GM23338 (cell line): ENCODE measurements at places on chromosomes 3 and 15.

DNA sequence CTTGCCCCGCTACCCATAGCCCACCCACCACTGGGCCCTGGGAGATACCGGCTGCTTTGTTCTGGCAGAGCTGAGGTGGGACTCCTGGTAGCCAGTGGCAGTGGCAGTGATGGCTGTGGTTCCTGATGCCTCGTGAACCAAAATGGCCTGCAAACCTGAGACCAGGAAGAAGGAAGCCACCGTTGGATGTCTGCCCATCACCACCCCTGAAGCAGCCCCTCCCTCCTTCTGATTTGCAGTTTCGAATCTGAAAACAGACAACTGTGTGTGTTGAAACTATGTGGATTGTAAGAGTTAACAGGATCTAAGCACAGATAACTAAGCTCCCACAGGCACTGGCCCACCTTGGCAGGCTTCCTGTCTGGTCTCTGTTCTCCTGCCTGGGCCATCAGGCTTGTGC lies 66.6 kb downstream of the NUP210 start:
- no peak for DNase-seq

- peak; percentile 75 for DNase-seq
Observed at GRCh38 chr3:123584284-123584987, 417 bp downstream of the HACD2 start.

DNA sequence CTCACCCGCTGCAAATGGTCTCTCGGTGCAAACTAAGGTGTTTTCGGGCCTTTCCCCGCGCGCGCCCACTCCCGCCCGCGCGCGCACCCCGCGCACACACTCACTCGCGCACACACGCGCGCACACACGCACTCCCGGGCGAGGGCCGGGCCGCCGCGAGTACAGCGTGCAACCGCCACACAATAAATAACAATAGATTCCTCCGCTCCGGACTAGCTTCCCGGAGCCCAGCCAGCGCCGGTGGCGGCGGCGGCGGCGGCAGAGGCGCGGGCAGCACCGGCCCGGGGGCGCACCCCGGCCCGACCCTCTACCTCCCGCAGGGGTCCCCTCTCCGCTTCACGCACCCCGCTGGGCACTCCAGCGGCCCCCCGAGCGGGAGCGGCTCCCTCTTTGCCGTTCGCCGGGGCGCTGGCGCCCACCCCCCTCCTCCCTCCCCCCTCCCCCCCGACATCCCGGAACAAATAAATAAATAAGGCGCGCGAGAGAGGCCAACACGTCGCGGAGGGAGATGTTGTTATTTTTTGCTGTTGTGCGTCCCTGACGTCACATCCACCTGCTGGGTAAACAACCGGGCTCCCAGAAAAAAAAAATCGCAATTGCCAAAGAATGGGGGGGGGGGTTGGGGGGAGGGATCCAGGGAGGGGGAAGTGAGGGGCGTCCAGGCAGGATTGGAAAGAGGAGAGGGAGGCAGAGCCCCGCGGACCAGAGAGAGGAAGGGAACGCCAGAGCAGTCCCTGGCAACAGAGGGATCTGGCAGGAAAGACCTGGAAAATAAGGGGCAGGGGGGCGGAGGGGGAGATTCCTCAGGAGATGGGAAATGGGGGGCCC lies at the start of gene FOXP1:
TSS of gene FOXP1 (minus strand) at position 163 of the 828 bp plus-strand sequence. CDS start 385,347 bp downstream, outside the sequence.
- peak; percentile 90 for DNase-seq

DNA sequence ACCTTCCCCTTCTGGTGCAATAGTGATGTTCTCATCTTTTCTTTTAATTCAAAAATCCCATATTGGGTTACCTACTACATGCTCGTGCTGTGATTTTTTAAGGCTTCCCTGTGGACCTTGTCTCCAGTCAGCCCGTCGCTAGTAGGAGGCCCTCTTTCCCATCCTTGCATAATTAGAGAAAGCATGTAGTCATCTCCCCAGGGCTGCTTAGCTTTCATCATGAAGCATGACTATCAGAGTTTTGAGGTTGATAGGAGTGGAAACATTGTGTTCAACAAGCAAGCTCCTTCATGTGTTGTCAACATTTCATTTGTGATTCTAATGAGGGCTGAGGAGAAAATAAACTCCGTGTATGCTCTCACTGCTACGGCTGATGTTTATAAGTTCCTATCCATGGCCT lies 8.7 kb upstream of the LRTM1 start:
- no peak for DNase-seq

DNA sequence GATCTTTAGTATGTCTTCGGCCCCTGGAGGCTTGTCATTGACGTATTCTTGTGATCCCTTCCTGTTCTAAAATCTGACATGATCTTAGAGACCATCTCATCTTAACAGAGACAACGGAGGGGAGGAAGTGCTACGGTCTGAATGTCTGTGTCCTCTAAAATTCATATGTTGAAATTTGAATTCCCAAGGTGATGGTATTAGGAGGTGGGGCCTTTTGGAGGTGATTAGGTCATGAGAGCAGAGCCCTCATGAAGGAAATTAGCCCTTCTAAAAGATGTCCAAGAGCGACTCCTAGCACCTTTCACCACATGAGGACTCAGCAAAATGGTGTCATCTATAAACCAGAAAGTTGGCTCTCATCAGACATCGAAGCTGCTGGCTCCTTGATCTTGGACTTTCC lies 233.2 kb upstream of the CMC1 start:
- DNase-seq = no peak

- DNase-seq = no peak
Observed at GRCh38 chr3:167864552-167864874, 129.0 kb downstream of the SERPINI1 start.

GRCh38 chr3:184259878-184260723 lies 1.3 kb downstream of the CAMK2N2 start:
- peak; percentile 69 for DNase-seq

DNA sequence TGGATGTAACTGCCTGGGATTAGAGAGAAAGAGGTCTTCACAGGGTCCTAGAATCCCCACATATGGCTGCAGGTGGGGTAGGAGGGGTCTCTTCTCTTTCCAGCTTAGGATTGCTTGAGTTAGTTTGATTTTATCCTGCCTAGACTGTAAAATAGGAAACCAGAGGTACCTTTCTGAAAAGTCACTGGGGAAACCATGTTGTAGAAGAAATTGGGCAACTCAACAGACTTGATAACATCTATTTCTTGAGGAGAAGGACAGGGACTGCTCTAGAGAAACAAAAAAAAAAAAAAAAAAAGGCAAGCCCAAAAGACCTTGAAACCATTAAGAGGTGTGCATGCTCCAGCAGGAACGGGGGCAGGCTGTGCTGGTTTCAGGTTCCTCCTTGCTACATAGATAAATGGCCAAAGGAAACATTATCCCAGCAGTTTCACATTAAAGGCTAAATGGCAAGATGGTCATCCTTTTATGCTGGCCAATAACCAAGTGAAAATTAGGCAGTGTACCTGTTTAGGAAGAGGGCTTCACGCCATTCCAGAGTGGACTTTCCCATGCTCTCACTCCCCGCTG lies 116.1 kb downstream of the ALDH1A2 start:
- no peak for DNase-seq

- peak; percentile 54 for DNase-seq
Observed at GRCh38 chr3:108602249-108602934, 12.9 kb downstream of the DZIP3 start.

DNA sequence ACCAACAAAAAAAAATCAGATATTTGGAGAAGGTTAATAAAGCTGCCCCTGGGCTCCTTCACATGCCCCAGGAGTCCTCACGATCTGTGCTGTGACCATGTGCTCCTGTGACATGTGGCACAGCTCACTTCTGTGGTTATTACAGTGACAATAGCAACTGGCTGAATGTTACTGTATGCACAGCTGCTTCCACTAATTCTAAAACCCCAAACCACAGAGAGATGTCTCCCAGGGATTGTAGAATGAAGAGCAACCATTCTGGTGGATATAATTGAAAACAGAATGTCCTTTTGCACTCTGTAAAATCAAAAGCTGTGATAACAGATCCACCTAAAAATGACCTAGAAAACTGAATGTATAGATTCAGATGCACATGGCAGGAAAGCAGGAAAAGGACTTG lies 489.2 kb upstream of the CNTN4 start:
- no peak for DNase-seq

GRCh38 chr15:32029862-32030781 lies at the start of gene CHRNA7:
Gene CHRNA7, plus strand, starts transcription at chr15:32030515. Its CDS starts 80 bp downstream, at chr15:32030595.
- peak; percentile 86 for DNase-seq

- no peak for DNase-seq
Observed at GRCh38 chr3:100209948-100210771, 50.6 kb upstream of the TBC1D23 start.

GRCh38 chr15:77496715-77497109 lies 76.0 kb downstream of the HMG20A start:
- peak; percentile 92 for DNase-seq

- peak; percentile 52 for DNase-seq
Observed at GRCh38 chr3:125054449-125055329, 1.1 kb downstream of the HEG1 start.
